ENCODE measurements at places on chromosomes 12 and 14.

DNA sequence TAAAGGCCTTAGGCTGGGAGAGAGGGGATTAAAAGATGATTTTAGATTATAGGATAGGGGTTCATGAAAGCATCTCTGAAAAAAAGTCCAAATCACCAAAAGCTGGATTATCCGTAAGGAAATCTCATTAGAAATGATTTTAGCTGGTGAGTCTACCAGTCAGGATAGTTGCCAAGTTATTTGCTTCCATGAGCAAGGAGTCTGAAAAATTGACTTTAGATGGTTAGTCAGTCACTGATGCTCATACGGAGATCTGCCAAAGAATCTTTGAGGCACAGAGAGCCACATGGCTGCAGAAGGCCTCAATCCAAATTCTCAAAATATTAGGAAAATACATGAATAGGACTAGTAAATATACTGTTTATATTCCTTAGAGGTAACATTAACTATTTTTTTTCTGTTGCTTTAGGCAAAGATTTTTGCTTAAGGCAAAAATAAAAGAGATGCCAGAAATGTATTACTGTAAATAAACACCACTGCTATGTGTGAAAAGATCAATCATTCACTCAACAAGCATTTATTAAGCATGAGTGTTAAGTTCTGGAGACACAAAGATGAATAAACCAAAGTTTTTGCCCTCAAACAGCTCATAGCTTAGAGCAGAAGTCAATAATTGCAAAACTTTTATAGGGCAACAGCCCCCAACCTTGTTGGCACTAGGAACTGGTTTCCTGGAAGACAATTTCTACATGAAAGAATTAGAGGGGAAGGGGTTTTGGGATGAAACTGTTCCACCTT, 105.2 kb downstream of the BBS10 start:
- no peak for DNase-seq

DNA sequence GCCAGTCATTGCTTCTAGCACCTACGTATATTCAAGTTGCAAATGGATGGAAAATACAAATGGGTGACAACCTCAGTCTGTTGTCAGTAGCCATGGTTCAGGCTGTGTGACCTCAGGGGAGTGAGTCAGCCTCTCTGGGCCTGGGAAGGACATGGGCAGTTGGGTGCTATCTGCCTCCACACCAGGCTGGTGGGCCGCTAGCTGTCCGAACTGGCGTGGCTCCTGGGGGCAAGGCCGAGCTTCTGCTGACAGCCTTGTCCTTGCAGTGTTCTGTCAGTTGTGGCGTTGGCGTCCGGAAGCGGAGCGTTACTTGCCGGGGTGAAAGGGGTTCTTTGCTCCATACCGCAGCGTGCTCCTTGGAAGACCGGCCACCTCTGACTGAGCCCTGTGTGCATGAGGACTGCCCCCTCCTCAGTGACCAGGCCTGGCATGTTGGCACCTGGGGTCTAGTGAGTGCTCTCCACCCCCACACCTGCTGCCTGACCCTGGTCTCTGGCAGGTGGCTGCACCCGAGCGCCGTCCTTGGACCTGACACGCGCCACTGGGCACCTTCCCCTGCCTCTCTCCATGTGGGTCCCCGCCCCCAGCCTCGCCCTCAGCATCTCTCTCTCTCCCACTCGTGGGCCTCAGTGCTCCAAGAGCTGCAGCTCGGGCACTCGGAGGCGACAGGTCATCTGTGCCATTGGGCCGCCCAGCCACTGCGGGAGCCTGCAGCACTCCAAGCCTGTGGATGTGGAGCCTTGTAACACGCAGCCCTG, 17.1 kb downstream of the PAPLN start:
- no peak for DNase-seq

DNA sequence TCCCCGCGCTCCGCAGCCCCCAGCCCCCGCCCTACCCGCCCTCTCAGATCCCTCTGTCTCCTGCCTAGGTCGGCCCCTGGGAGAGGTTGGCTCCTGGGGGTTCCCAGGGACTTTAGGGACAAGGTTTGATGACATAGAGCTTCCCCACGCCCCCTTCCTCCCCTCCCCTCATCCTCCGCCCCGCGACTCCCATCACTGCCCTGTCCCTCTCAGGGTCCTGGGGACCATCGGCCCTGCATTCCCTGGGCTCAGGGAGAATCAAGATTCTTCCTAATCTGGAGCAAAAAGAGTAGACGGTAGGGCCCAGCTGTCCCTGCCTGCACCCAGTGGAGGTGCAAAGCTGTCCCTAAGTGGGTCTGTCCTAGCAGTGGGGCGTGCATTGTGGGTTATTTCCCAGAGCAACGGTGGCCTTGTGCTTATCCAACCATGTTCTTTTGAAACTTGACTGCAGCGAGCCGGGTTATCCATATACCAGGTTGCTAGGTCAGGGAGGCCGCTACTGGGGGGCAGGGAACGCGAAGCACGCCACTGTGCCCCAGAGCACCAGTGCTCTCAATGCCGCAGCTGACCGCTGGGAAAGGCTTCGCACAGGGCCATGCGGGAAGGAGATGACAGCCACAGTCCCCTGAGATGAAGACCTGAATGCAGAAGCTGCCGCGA, 124.4 kb upstream of the PRMT8 start:
- no peak for DNase-seq

DNA sequence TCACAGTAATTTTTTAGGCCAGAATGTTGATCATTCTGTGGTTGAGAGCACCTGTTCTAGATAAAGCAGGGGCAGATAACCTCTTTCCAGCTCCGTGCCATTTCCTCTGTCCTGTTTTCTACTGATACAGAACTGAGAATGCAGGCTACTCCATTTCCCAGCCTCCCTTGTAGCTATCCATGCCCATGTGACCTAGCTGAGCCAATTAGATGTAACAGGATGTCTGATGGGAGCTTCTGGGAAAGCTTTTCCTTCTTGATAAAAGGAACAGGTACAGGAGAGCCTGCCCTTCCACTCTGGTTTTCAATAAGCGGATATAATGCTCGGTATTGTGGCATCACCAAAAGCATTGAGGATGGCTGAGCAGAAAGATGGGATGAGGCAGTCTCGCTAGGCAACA, 54.2 kb downstream of the LRRC74A start:
- no peak for DNase-seq

GRCh38 chr14:33110737-33111443, 172.2 kb downstream of the NPAS3 start:
- DNase-seq, result no peak

DNA sequence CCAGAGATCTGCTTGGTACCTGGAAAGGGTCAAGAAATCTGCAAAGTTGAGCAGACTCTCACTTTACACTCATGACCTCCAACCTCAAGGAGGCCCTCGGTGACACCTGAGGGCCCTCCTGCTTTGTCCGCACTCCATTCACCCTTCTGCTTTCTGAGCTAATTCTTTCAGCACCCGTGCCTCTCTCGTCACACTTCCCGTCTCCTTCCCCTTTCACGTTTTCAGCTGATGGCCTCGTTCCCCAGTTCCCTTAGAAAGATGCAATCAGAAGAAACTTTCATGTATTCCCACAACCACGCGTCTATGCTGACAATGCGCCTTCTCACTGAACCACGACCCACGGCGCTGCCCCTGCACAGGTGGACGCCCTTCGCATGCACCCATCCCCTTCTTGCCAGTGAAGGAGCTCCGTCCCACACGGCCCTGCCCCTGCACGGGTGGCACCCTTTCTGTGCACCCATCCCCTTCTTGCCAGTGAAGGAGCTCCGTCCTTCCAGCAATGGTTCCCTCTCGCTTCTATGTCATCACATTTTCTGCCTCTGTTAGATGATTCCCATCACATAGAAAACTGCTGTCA, 340.1 kb upstream of the FKBP4 start:
- no peak for DNase-seq

DNA sequence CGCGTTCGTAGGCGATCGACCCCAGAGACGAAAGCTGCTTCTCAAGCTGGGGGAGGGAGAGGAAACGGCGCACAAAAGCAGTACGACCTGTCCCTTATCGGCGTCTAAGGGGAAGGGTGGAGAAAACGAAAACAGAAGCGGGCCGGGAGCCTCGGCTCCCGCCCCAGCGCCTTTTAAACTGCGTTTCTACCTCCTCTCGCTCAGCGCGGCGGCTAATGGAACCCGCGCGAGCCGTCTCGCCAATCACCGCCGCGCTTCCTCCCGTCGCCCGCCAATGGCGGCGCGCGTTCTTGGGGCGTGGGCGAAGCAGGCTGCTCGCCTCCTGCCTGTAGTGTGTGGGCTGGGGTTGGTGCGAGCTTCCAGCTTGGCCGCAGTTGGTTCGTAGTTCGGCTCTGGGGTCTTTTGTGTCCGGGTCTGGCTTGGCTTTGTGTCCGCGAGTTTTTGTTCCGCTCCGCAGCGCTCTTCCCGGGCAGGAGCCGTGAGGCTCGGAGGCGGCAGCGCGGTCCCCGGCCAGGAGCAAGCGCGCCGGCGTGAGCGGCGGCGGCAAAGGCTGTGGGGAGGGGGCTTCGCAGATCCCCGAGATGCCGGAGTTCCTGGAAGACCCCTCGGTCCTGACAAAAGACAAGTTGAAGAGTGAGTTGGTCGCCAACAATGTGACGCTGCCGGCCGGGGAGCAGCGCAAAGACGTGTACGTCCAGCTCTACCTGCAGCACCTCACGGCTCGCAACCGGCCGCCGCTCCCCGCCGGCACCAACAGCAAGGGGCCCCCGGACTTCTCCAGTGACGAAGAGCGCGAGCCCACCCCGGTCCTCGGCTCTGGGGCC, at the start of gene TMPO:
TSS of gene TMPO (plus strand) at position 304 of the 824 bp plus-strand sequence. CDS start at position 582, 278 bp downstream.
- no peak for DNase-seq

GRCh38 chr12:109910969-109911348, 10.9 kb downstream of the TCHP start:
- DNase-seq, result peak; percentile 63

- DNase-seq, result peak; percentile 64
Observed at GRCh38 chr14:71720978-71721624, 211.1 kb upstream of the RGS6 start.

GRCh38 chr12:40101747-40102146, 4.1 kb downstream of the SLC2A13 start:
- DNase-seq, result no peak

- no peak for DNase-seq
Observed at GRCh38 chr12:104282109-104282508, 21.4 kb upstream of the EID3 start.

GRCh38 chr12:50188875-50189575, 21.9 kb upstream of the CERS5 start:
- DNase-seq, result no peak

DNA sequence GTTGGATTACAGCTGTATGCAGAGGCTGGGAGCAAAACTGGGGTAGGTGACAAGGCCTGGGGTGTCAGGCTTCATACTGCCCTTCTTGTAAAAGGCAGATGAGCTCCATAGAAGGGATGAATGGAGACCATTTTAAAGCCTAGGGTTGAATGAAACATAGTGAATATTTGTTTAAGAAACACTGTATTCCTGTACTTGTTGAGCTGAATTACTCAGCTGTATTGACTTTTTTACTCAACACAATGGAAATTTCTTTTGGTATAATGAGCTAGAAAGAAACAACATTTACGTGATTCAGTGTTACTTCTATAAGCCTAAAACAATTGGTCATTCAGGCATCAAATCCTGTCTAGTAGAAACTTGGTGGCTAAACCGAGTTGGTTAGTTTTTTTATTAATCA, 14.1 kb downstream of the ATP6V0A2 start:
- DNase-seq, result no peak

DNA sequence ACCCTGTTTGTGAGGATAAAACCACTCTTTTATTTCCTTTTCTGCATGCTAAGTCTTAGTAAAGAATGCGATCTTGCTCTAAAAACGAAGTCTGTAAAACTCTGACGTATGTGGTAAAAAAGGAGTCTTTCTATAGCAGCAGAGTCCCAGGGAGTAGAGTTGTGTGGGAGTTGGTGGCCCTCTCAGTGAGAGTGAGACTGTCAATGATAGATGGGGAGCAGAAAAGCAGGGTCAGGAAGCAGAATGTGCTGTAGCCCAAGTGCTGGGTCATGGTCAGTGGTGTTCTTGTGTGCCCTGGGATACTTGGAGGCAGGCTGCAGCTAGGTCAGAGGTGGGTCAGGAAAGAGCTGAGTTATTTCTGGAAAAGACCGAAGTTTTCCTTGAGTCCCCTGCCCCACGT, 20.3 kb upstream of the GPR33 start:
- DNase-seq, result no peak

- no peak for DNase-seq
Observed at GRCh38 chr12:57262126-57262822, 11.3 kb upstream of the STAC3 start.

DNA sequence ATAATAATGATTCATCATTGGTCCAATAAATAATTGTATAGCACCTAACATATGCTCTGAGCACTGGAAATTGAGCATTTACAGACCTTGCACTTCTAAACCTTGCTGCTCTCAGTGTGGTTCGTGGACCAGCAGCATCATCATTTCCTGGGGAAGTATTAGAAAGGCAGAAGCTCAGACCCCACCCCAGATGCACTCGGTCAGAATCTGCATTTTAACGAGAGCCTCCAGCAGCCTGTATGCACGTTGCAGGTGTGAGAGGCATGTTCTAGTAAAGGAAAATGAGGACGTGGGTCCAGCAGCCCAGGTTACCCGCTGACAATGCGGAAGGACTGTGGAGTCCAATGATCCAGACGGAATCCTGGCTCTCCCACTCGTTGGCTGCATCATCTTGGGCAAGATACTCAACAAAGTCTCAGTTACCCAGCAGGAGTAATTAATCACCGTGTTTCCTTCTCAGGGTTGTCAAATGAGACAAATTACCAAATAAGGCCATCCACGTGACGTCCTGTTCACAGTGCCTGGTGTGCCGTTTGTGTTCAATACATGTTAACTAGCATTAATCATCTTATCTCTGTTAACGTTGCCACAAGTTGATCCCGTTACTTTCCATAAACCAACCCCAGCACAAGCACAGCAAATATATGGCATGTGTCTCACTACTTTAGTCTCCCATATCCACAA, 49.2 kb upstream of the CCND2 start:
- DNase-seq, result no peak

DNA sequence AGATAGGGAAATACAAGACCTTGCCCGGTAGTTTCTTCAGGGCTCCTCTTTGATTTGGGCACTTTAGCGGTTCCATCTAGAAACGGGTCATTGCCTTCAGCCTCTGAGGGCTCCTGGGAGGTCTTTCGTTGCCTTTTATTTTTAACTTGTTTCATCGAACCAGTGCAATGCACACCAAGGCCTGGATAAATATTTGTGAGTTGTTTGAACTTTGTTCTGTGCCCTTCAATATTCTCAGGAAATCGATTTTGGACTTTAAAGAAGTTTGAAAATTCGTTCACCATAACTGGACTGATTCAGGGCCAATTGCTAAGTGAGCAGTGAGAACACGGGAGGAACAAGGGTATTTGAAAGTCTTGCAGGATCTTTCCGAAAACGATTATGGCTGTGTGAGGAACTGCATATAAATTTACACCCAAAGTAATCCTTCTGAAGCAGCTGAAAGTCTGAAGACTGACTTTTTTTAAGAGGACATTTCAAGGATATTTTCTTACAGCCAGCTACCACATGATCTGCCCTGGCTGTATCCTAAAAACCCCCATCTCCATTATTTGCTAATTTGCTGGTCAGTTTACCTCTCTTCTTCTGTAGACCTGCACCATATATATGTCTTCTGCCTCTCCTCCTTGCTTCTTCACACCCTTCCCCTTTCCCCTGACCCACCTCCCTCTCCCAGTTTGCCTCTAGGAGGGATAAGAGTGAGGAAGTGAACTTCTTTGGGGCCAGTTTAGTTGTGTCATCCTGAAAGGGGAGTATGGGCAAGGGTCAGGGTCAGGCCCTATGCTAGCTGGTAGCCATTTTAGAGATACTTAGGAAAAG, 8.0 kb downstream of the DUSP6 start:
- no peak for DNase-seq

Data from iPS DF 19.7 (cell line).